Anterior cingulate cortex (tissue), 58 donors: ENCODE measurements at places on chromosomes 5 and 9.

GRCh38 chr5:41649659-41650058 lies 139.3 kb upstream of the PLCXD3 start:
- DNase-seq, result no peak

DNA sequence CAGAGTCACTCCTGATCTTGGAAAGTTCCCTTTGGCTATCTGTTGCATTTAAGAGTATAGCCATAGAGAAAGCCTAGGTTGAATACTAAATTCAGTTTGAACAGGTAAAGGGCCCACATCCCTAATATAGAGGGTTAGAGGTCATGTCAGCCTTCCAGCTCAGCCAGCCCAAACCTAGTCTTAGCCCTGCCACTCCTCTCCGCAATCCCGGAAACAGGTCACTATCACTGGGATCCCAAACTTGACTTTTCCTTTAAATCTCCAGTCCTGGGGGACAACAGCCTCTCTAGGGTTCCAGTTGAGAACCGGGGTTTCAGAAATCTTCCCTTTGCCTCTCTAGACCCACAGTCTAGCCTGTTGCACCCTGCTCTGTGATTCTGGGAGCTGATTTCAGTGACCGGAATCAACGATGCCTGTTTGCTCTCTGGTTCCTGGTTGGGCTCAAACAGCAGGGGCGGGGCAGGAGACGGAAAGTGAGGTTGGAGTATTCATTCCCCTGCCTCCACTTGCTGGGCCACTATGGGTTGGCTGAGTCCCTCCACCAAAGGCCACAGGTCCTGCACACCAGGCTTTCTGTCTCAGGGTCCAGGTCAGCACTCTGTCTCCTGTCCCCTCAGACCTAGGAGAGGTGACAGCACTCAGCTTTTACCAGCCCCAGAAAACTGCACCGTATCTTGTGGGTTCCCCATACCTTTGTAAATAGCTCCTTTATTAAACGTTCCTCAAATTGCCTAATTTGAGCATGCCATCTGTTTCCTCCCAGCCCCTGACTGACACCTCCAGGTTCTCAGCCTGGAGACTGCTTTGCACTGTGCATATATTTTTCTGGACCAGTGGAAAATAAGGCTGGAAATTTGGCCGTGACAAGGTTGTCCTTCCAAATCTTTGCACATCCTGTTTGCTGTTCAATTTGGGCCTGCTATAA lies 23.8 kb upstream of the CPEB4 start:
- DNase-seq, result no peak

DNA sequence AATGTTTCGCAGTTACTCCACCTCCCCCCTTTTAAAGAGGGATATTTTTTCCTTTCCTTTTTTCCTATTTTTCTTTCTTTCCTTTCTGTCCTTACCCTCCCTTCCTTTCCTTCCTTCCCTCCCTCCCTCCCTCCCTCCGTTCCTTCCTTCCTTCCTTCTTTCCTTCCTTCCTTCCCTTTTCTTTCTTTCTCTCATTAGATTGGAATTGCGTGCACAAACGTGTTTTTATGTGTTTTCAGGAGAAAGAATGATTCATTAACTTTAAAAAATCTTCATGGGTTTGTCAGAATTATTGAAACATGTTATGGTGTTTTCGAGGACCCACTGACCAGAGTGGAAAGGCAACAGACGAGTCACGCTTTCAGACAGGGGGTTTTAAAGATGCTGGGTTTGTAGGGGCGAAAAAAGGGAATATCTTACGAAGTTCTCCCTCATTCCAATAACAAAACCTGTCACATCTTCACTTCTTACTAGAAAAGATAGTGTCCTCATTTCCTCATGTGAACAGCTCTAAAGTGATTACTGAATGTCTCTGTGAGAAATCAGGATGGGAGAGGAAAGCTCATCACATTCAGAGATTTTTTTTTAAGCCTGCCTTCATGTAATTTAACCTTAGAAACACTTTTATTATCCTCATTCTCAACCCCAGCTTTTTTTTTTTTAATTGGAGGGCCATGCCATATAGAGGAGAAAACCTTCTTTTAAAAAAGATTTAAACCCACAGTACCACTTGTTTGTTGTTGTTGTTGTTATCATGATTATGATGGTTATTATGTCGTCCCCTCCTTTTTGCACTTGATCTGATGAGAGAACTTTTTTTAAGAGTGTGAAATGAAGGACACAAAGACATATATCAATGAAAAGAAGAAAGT lies 21.9 kb downstream of the NR2F1 start:
- DNase-seq, result no peak

DNA sequence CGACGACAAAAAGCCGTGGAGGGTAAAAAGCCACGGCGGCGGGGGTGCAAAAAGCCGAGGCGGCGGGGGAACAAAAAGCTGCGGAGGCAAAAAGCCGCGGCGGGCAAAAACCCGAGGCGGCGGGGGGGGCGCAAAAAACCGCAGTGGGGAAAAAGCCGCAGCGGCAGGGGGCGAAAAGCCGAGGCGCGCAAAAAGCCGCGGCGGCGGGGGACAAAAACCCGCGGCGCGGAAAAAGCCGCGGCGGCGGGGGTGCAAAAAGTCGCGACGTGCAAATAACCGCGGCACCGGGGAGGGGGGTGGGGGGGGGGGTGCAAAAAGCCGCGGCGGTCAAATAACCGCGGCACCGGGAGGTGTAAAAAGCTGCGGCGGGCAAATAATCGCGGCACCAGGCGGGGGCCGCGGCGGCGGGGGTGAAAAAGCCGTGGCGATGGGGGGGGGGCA lies 511.5 kb downstream of the FOXD4L5 start:
- no peak for DNase-seq

- DNase-seq, result no peak
These were observed 28.1 kb upstream of the F2RL1 start for GRCh38 chr5:76790632-76791290.

- DNase-seq, result no peak
These were observed 69.4 kb upstream of the PSD2 start for GRCh38 chr5:139726248-139726647.

- no peak for DNase-seq
These were observed 23.7 kb downstream of the RXRA start for GRCh38 chr9:134349936-134350335.

GRCh38 chr5:25362799-25363198 lies 718.0 kb upstream of the CDH10 start:
- no peak for DNase-seq

DNA sequence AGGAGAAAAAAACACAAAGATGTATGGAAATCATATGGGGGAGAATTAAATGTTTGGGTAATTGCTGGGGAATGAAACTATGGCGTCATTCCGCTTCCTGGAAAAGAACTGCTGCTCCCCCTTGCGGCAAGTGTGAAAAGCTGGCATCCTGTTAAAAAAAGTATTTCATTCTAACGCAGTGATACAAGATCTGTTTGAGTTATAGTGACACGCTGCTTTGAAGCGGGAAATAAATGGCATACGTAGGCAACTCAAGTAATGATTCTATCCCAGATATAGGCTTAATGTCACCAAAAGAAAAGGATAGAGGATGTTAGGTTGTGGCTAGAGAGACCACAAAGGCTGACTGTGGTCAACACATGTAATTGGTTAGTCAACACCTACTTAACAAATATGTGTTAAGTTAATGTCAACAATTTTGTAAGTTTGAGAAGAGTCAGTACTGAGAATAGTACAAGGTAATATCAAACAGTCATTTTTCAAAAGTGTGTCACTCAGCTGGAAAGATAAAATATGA lies 70.2 kb upstream of the ALDH1A1 start:
- no peak for DNase-seq

DNA sequence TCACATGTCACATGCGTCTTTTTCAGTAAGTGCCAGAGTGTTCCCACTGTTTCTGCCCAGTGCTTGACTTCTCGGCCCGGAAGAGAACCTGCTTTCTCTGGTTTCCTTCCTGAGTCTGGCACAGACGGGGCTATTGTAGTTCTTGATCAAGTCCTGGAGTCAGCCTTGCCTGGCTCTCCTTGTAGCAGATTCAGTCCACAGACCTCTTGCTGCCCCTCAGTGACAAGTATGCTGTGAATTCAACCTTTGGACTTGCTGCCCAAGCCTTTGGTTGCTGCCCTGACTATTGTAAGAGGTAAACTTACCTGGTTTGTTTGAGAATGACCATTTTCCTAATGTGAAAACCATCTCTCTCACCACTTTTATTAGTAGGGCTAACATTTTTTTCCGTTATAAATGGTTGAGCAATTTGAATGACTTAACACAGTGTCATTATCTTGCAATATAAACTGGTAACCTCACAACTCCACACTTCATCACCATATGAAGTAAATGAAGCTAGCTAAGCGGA lies 24.7 kb downstream of the ZBTB34 start:
- no peak for DNase-seq

GRCh38 chr5:91978221-91978882 lies 595.2 kb upstream of the ARRDC3 start:
- DNase-seq, result no peak

- no peak for DNase-seq
These were observed 47.8 kb upstream of the RAPGEF6 start for GRCh38 chr5:131682826-131683225.

- DNase-seq, result no peak
These were observed 17.1 kb downstream of the ZNF462 start for GRCh38 chr9:106880081-106880480.

DNA sequence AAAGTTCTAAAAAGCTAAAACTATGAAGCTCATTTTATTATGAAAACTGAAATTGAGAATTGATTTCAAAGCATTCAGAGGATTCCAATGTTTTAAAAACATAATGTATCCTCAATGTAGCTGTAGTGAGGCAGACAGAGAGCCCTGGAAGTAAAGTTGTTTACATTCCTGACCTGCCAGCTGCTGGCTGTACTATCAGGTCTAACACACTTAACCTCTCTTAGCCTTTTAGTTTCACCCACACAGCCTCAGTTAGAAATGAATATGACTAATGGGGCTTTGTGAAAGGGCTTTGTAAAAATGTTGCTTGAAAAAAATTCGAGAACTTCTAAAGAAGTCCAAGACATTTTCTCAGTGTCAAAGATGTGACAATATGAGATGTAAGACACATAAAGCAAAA lies 122.6 kb downstream of the FBXL17 start:
- no peak for DNase-seq

- no peak for DNase-seq
These were observed 384.4 kb downstream of the TMEM167A start for GRCh38 chr5:82692826-82693225.

DNA sequence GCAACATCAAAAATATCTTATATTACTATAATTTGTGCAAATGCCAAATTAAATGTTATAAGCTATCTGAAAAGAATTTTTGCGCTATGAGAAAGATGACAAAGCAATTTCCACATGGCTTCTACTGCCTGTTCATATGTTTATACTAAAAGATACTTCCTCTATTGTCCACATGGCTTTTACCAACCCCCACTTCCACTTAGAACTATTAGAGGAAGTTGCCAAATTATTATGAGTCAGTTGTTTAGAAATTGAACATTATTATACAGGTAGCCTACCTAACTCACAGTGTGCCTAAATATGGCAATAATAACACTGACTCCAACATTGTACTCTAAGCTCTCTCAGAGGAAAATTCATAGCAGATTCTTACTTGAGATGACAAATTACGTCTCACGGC lies 37.6 kb upstream of the SLC27A6 start:
- DNase-seq, result no peak

- no peak for DNase-seq
These were observed 73.7 kb downstream of the GTF3C4 start for GRCh38 chr9:132743931-132744479.

- no peak for DNase-seq
These were observed 4.3 kb downstream of the B4GALT1 start for GRCh38 chr9:33162721-33163311.

- DNase-seq, result no peak
These were observed 64.2 kb upstream of the CEP78 start for GRCh38 chr9:78171651-78172050.

GRCh38 chr9:111029260-111029659 lies 9.0 kb downstream of the LPAR1 start:
- no peak for DNase-seq

DNA sequence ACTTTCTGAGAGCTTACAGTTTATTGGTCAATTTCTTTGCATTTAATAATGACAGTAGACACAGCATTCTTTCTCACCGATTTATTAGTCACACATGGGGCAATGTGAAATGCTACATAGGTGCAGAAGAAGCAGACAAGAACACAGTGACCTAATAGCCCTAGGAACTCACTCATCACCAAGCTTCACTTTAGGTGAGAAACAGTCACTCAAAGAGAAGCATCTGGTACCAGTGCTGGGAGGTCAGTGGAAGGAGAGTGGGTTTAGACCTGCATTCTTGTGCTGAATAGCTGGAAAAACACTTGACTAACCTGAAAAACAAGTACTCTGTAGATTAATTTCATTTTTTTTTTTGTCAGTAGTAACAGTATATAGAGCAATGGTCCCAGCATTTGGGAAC lies 179.6 kb downstream of the GRIA1 start:
- DNase-seq, result no peak

DNA sequence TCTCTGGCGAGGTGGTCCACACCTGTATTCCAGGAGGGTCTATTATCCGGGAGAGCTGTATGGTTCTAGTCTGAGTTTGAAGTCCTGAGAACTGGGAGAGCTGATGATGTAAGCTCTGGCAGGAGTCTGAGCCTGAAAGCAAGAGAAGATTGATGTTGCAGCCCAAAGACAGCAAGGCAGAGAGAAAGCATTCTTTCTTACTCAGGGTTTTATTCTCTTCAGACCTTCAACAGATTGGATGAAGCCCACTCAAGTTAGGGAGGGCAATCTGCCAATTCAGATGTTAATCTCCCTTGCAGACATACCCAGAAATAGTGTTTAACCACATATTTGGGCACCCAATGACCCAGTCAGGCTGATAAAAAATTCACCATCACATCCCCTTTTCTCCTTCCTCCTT lies 159.1 kb downstream of the CCDC171 start:
- no peak for DNase-seq

GRCh38 chr9:101220341-101220740 lies 164.5 kb downstream of the BAAT start:
- DNase-seq, result no peak

DNA sequence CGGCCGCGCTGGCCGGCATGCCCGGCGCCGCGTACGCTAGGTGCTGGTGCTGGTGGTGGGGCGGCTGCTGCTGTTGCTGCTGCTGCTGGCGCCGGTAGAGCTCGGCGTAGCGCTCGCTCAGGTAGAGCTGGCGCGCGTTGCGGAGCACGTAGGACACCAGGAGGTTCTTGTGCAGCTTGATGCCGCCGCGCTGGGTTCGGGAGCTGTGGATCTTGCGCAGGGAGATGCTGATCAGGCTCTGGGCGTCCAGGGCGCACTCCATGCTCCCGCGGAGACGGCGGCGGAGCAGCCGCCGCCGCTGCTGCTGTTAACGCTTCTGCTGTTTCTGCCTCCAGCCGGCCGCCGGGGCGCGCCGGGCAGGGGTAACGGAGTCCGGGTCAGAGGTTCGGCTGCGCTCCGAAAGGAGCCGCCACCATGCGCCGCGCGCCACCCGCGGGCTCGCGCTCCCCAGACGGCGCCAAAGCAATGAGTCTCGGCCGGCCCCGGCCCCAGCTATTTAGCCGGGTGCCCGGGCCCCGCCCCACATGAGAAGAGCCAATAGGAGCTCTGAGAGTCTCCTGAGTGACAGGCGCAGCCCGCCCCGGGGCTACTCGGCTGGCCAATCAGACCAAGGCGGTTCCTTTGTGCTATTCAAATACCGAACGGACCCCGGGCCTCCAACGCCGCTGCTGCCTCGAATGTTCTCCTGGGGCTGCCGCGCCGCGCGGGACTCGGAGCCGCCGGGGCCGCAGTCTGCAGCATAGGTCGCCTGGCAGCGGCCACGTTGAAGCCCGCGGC lies at the start of gene IER5L:
TSS of gene IER5L (minus strand) at position 471 of the 777 bp plus-strand sequence. CDS start at position 262, 209 bp downstream.
- DNase-seq, result peak; percentile 90

- DNase-seq, result no peak
These were observed 27.3 kb downstream of the RXRA start for GRCh38 chr9:134353539-134353938.

GRCh38 chr9:131404581-131404980 lies 10.7 kb downstream of the PRRC2B start:
- DNase-seq, result no peak
